ENCODE measurements at places on chromosomes 3 and 15.
A peak's percentile ranks its signal among the peaks of the same experiment; 100 is the strongest.

GRCh38 chr3:183991403-183991802 lies 26.3 kb downstream of the ABCC5 start:
- no peak for DNase-seq

DNA sequence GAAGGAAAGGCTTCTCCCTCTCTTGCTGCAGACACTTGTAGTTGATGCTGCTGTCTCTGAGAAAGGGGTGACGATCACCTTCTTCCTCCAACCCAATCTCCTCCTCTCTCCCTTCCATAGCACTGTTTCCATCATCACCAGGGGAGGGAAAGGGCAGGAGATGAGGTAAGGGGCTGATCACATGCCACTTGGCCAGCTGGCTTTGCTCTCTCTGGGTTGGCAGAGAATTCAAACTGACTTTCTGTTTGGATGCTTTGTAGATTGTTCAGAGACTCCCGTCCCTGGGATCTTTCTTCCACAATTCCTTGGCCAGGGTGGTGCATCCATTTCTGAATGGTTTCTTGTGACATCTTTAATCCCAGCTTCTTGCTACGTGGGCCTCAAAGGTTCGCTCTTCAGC lies 43.2 kb upstream of the ZNF148 start:
- DNase-seq, result no peak

GRCh38 chr15:68833700-68834331 lies 13.1 kb upstream of the ANP32A start:
- DNase-seq, result no peak

- peak; percentile 20 for DNase-seq
Observed at GRCh38 chr3:190059242-190059590, 61.5 kb downstream of the P3H2 start.

GRCh38 chr3:184126006-184126405 lies 9.2 kb upstream of the EIF2B5 start:
- DNase-seq, result peak; percentile 6

DNA sequence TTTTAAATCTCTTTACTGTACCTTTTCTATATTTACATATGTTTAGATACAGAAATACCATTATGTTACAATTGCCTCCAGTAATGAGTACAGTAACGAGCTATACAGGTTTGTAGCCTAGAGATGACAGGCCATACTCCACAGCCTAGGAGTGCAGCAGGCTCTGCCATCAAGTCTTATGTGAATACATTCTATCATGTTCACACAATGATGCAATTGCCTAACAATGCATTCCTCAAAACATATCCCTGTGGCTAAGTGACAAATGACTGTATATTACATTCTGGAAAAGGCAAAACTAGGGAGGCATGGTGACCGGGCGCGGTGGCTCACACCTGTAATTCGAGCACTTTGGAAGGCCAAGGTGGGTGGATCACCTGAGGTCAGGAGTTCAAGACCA lies 192.4 kb upstream of the IGF1R start:
- peak; percentile 16 for DNase-seq

- DNase-seq, result peak; percentile 74
Observed at GRCh38 chr3:149547954-149548668, 73.6 kb downstream of the TM4SF4 start.

DNA sequence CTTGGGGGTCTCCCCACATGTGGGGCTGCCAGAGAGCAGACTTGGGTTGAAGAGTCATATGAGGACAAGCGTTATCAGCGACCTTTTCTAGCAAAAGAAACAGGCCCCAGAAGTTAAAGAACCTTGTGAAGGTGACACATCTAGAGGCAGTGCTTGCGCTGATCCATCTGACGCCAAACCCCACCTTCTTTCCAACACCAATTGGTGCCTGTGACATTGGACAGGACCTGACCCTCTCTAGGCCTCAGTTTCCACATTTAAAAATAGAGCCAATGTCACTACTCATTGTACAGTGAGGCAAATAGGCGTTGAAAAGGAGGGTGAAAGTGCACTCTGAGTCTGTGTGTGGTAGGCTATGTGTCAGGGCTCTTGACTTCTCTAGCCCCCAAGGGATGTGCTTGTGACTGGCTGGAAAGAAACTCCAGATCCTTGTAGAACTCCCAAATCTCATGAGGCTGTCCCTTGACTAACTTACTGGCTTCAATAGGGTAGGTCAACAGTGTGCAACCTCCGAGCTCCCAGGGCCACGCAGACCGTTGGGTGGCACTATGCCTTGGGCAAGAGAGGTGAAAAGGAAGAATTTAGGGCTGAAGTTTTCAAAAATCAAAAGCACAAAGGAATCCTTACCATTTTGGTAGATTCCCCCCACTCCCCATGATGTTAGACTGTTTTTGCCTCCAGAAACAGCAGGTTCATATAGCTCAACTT lies 666 bp upstream of the FAM219B start:
- DNase-seq, result no peak

GRCh38 chr3:186170516-186170915 lies 61.6 kb upstream of the ETV5 start:
- DNase-seq, result no peak

DNA sequence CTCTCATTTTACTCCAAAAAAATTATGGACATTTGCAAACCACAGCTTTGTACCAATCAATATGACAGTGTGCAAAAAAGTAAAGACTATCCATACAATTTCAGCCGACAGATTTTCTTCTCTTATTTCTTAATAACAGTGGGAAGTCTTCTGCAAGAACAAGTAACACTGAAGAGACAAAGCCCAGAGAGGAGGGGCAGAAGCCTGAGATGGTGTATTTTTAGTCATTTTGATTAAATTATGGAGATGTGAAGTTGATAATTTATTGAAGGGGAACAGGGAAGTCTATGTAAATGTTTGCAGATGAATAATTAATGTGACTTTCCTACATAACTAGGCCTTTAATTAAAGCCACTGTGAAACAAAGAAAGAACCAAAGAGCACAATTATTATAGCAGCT lies 45.7 kb upstream of the IGSF11 start:
- DNase-seq, result no peak

DNA sequence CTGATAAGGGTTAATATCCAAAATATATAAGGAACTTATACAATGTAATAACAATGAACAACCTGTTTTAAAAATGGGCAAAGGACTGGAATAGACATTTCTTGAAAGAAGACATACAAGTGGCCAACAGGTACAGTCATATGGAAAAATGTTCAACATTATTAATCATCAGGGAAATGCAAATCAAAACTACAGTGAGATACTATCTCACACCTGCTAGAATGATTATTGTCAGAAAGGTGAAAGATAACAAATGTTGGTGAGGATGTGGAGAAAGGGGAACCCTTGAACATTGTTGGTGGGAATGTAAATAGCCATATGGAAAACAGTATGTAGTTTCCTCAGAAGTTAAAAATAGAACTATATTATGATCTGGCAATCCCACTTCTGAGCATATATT lies 20.4 kb downstream of the GOLM2 start:
- DNase-seq, result no peak

- DNase-seq, result peak; percentile 30
Observed at GRCh38 chr3:195204360-195205163, 66.4 kb downstream of the XXYLT1 start.

- no peak for DNase-seq
Observed at GRCh38 chr15:82951472-82952157, 905 bp downstream of the HOMER2 start.

DNA sequence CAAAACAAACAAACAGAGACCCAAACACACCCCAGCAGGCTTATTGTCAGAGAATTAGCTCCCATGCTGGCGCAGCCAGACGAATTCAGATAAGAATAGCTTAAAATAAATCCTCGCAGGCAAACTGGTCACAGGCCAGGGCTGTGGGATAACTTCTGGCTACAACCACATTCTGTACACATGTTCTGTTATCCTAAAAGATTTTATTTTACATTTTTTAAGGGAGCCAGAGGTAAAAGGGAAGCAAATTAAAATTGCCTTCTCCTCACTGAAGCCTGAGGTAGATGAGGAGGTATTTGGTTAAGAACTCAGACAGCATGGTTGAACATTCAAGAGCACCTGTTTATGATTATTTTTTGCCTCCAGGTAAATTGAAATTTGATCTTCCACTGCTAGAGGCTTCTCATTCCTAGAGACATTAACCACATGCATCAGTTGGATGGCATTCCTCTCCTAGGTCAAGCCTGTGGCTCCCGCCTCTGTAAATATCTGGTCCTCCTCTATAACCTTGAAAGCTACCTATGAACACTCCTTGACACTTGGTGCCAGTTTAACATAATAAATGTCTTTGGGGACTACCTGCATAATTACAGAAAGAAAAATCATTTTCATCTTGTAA lies 190.3 kb downstream of the SATB1 start:
- no peak for DNase-seq

GRCh38 chr3:139676632-139677387 lies 962 bp downstream of the NMNAT3 start:
- no peak for DNase-seq

DNA sequence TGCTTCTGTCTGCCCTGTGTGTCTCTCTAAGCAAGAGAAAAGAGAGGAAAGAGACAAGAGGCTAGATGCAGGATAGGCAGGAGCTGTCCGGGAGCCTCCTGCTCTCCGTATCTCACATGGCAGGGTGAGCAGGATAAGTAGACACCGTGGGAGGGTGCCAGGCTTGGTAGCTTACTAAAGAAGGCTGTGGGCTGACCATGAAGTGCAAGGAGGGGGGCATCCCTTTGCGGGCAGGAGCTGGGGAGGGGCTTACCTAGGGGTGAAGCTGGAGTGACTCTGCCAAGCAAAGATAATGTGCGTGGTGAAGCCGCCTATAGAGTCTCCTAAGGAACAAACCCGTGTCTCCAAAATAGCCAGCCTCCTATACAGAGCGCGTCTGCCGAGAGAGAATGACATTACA lies 33.7 kb upstream of the TMC3 start:
- DNase-seq, result no peak

DNA sequence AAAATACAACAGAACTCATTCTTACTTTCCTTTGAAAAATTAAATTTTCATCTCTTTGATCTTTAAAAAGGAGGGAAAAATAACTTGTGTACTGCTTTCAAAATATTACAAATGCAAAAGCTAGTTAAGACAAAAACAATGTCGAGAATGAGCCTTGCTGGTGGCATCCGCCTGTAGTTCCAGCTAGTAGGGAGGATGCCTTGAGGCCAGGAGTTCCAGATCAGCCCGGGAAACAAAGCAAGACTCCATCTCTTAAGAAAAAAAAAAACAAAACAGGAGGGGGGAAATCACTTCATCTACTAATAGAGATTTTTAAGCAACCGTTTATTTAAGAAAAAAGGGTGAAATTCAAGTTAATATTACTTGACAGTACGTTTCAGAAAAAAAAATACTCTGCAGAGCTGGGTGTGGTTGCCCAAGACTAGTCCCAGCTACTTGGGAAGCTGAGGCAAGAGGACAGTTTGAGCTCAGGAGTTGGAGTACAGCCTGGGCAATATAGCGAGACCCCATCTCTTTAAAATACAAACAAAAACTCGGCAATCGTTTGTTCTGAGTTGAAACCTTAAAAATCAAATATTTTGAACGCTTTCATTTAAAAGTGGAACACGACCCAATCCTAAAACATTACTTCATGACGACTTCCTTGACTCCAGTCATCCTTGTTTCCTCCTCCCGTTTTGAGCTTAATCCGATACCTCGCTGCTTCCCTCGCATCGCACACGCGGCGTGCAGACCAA lies 1.2 kb downstream of the KPNA1 start:
- no peak for DNase-seq

- no peak for DNase-seq
Observed at GRCh38 chr15:100726070-100726420, 123.7 kb downstream of the ASB7 start.

DNA sequence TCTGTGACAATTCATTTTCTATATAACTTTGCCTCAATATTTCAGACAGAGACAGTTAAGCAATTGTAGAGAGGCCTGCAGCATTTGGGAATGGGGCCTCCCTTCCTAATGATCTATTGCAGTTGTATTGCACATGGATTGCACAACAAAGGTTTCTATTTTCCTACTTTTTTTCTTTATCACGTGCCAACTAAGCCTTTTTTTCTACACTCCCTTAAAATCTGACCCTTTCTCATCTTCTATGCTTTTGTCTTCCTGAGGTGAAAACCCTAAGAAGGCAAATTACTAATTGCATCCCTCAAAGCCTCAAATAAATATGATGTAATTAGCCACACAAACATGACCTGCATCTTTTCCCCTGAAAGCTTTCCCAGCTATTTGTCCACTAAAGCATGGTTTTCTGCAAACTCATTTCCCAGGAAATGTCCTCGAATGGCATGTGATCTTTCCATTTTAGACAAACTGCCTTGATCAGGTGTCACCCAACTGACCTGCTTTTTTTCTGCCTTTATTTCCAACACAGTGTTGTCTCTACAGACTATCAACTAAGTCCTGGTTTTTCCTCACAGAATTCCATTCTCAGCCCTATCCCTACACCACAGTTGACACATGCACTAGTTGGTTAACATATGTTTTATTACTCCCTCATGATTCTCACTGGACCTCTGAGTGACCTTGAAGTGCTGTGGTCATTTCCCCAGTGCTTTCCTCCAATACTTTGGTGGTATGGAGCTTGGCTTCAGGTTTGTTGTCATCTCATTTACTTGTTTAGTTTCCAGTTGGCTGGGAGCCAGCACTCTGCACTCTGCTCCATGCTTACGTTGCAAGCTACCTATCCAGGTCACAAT lies 31.9 kb upstream of the TSC22D2 start:
- no peak for DNase-seq

- DNase-seq, result no peak
Observed at GRCh38 chr3:13072239-13072599, 1.0 kb downstream of the IQSEC1 start.

GRCh38 chr15:69489073-69489571 lies 36.5 kb downstream of the RPLP1 start:
- DNase-seq, result no peak

- DNase-seq, result no peak
Observed at GRCh38 chr3:16801223-16801622, 83.5 kb upstream of the PLCL2 start.

- no peak for DNase-seq
Observed at GRCh38 chr15:76342382-76343201, 6.0 kb downstream of the ISL2 start.

GRCh38 chr3:73234354-73235014 lies 173.0 kb downstream of the EBLN2 start:
- no peak for DNase-seq

DNA sequence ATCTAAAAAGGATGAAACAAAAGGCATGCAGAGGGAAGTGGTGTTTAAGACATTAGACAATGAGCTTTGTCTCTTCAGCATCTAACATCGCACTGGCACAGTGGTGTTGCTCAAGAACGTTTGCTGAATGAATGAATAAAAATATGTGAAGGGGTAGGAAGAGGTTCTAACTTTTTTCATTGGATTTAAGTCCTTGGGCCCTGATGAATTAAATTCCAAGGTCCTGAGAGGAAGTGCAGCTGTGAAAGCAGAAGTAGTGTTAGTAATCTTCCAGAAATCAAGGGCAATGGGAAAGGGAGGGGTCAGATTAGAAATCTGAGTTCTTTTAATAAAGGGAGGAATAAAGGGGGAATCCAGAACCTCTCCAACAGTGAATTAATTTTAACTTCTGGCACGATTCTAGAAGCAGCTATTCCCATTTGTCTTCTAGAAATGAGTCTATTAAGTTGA lies 29.6 kb downstream of the TLNRD1 start:
- no peak for DNase-seq

DNA sequence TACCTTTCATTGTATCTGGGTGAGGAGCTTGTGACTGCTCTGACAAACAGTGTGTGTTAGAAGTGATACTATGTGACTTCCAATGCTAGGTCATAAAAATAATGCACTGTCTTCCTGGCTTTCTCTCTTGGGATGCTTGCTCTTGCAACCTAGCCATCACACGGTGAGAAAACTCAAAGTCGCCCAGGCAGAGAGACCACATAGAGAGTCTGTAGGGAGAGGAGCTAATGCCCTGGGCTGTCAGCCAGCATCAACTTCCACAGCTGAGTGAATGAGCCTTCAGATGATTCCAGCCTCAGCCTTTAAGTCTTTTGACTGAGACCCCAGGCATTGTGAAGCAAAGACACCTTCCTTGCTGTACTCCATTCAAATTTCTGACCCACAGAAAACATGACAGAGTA lies 220.6 kb upstream of the SGO1 start:
- no peak for DNase-seq

Data from HFFc6 (cell line).